Epithelial cell of prostate (primary cell): ENCODE measurements at places on chromosomes 5 and 9.

- DNase-seq, result no peak
Observed at GRCh38 chr9:129306318-129306973, 128.4 kb upstream of the IER5L start.

- DNase-seq, result no peak
Observed at GRCh38 chr9:81562231-81563019, 126.9 kb downstream of the TLE1 start.

- DNase-seq, result no peak
Observed at GRCh38 chr5:3198074-3198449, 397.6 kb upstream of the IRX1 start.

- DNase-seq, result no peak
Observed at GRCh38 chr5:127666043-127666716, 17.3 kb downstream of the CTXN3 start.

- peak; percentile 76 for DNase-seq
Observed at GRCh38 chr5:135493406-135494180, 41.4 kb upstream of the TIFAB start.

- DNase-seq, result no peak
Observed at GRCh38 chr9:306907-307306, 92.2 kb downstream of the DOCK8 start.

DNA sequence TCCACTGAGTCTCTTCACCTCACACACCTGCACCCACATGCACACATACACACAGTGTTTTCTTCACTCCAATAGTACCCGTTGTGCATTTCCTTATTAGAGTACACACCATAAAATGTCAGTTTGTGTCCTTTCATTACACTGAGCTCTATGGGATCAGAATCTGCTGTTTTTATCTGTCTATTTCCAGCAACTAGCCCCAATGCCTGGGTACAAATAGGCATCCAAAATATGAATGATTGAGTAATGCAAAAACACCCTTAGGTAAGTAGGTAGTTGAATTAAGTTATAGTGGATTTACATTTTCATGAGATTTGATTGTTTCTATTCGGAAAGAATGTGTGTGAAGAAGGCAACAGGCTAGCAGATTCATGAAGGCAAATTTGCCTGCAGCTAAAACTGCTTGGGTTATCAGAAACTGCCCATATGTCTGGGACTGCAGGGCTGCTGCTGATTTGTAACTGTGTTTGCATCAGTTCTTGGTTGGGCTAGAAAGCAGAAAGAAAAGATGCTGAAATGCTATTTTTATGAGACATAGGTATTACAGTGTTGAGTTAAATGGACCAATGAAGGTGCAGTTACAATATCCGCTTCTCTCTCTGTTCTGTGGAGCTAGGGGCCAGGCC is 26.9 kb downstream of the PPP3R2 start:
- DNase-seq, result no peak

GRCh38 chr9:69076550-69076949 is 41.0 kb downstream of the FXN start:
- no peak for DNase-seq

DNA sequence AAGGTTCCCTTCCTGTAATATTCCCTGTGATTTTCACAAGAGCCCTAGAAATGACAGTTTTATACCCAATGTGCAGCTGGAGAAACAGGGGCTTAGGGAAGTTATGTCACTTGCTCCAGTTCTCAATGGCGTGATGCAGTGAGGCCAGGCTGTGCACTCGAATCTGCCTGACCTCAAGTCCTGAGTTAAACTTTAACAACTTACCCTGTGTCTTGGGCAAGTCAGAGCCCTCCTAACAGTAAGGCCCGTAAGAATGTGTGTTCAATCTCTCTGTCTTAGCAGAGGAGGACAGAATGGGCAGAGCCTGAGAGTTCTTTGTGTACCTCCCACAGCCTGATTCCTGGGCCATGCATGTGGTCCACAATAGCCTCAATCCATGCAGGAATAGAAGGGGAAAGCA is 181.1 kb downstream of the TRIM32 start:
- DNase-seq, result no peak

DNA sequence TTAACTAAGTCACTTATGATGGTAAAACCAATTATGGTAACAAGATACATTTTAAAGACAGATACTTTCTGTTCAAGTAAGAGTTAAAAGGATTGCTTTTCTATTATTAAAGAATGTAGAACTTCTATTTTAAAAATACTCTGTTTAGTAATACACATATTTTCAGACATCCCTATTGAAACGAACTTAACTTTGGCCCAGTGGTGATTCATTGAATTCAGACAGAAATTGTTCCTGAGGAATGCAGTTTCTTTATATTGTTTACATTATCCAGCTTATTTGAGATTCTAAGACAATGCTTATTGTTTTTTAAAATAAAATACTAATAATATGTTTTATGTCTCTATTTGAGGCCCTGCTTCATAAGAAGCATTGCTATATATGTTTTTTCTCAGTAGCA is 816.4 kb downstream of the SEMA5A start:
- DNase-seq, result no peak

- DNase-seq, result no peak
Observed at GRCh38 chr9:136522314-136523237, 23.3 kb downstream of the NOTCH1 start.

DNA sequence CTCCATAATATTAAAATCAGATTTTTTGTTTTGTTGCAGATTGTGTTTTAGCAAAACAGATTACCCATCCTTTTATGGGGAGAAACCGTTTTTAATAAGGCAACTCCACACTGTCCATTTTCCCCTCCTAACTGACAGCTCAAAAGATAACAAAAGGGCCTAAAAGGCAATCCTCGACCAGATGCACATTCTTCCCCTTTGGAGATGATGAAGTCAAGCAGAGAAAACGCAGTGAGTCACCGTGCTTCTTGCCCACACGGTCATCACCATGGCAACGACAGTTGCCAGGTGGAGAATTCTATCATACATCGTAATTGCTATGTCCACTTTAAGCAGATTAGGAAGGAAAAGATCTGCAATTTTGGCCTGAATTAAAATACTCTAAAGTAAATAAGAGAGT is 96.4 kb downstream of the DIRAS2 start:
- DNase-seq, result peak; percentile 44

- DNase-seq, result no peak
Observed at GRCh38 chr9:26460624-26461023, 432.0 kb downstream of the CAAP1 start.

DNA sequence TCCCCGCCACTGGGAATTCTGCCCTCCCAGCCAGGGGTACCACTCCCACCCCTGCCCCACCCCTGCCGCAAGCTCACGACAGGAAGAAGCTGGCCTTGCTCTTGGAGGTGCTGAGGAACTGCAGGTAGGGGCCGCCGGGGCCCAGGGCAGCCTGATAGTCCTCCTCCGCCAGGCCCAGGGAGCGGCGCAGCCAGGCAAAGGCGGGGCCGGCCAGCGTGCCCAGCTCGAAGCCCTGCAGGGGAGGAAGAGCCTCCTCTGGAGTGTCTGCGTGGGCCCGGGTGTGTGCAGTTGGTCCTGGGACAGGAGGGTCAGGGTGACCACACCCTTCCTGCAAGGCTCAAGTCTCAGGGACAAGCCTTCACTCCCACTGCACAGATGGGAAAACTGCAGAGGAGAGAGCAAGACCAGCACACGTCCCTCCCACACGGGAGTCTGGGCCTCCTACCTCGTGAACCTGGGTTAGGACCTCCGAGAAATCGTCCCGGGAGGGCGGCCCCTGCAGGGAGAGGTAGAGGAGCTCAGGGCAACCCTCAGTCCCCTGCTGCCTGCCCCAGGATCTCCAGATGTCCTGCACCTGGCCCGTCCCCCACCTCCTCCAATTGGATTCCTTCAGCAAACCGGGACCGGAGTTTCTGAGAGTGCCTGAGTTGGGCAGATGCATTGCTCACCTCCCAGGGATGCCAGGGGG is 2.4 kb downstream of the PIP5KL1 start:
- DNase-seq, result no peak
